ENCODE measurements at places on chromosomes 12 and 14.

- no peak for DNase-seq
Observed at GRCh38 chr12:118326991-118327390, 45.7 kb downstream of the TAOK3 start.

DNA sequence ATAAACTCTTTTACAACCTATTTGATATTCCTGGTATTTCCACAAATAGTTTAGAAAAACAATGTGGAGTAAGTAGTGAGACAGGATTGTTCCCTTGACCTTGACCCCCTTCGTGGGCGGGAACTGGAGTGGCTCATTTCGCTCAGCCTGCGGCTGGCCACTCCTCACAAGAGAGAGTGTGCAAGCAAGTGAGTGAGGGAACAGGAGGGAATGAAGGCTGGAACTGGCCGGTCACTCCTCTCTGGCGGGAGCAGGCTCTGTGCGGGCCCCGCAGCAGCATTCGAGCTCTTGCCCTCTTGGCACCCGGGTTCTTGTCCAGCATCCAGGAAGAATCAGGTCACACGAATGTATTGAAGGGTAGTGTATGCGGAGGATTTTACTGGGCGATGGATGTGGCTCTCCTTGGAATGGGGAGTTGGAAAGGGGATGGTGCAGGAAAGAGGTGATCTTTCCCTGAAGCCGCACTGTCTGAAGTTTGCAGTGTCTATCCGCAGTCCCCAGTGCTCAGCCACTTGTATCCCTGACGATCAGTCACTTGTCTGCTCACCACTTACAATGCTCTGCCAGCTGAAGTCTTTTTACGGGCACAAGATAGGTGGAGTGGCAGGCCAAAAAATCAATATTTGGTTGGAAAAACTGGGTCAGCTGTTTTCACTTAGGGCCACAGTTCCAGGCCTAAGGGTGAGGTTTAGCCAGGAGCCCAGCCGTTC is 28.0 kb upstream of the TXNRD1 start:
- DNase-seq, result no peak

- DNase-seq, result no peak
Observed at GRCh38 chr12:62438098-62438692, 28.4 kb upstream of the MON2 start.

- DNase-seq, result no peak
Observed at GRCh38 chr14:69284170-69284569, 24.2 kb downstream of the GALNT16 start.

DNA sequence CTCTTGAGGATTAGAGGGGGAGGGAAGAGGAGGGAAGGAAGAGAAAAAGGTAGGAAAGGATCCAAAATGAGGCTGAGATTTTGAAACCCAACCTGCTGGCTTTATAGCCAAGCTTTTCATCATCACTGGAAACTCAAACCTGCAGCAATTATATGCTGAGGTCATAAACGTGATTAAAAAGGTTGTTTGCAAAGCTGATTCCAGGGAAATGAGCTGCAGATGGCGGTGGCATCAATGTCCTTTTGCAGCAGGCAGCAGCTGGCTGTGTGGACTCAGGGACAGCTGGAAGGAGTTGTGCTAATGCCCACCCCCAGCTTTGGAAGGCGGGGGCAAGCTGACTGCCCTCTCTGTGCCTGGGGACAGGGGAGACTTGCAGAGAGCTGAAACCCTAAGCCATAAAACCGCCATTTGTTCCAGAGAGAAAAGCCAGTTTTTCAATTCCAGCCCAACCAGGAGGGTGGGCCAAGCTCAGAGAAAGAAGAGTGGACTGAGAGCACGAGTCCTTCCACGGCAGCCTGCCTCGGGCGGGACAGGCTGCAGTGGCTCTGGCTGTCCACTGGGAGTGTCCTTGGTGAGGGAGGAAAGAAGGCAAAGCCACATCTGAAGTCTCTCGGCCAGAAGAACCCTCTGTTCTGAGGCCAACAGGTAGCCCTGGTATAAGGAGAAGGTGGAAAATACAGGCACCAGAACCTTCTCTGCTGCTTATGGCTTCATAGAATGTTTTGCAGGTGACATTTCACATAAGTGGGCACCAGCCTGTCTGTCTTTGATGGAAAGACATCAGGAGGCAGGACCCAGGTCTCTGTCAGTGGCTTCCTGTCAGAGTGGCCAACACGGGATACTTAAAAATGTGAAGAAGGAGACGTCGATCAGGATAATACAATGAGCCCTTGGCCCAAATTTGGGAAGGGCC is 90.7 kb downstream of the SINHCAF start:
- no peak for DNase-seq

GRCh38 chr14:64955297-64955696 is 12.8 kb upstream of the GPX2 start:
- DNase-seq, result no peak

GRCh38 chr12:113797535-113797868 is 168.6 kb downstream of the RBM19 start:
- no peak for DNase-seq

DNA sequence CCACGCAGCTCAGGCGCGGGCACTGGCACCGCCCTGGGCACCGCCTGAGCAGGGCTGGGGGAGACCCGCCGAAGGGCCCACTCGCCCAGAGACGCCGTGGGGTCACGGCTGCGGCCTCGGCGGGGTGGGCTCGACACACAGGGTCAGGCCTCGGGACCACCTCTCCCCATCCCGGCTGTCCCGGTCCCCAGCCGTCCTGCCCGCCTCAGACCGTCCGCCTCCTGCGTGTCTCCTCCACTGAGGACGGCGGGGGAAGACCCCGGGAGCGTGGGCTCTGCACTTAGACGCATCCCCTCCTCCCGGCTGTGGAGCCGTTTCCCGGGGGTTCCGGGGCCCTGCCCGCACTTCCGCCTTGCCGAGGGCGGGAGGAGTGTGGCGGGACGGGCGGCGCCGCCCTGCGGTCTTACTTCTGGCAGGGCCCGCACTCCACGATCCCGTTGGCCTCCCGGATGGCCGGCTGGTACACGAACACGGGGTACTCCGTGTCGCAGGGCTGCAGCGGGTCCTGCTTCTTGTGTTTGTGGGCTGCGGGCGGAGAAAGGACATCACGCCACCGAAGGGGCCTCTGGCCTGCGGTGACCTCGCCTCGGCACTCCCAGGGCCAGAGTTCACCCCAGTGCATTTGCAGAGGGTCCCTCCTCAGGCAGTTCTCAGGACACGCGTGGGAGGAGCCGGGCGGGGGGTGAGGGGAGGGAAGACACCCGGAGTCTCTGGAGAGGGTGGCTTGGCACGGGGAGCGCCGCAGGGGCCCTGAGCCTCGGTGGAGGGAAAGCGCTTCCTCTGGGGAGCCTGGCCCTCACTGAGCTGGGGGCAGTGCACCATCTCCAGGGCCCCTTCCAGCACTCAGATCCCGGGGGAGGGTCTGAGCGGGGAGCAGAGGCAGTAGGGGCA is 23.1 kb upstream of the LRTM2 start:
- DNase-seq, result peak; percentile 31

DNA sequence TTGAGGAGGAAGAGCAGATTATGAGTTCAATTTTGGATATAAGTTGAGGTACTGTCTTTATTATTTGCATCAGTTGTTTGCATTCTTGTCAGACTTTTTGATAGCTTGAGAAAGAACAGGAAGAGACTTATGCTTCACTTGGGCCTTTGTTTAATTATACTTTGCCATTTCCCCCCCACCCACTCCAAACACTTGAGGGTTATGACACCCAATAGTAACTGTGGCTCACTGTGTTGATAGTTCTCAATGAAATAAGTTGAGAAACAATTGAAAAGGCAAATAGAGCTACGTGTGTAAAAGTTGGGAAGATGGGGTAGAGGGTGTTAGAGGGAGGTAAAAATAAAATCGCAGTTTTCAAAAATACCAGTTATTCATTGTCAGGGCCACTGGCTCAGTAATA is 17.7 kb downstream of the NAA30 start:
- DNase-seq, result no peak

DNA sequence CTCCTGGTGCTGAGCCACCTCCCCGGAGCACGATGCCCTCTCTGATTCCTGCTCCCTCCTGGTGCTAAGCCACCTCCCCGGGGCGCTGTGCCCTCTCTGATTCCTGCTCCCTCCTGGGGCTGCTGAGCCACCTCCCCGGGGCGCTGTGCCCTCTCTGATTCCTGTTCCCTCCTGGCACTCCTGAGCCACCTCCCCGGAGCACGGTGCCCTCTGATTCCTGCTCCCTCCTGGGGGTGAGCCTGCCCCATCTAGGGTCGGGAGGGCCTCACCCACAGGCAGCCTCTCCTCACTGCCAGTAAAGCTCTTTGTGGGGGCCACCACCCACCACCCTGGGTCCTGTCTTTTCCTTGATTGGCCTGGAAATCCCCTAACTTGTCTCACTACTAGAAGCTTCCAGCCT is 327.6 kb upstream of the SFSWAP start:
- no peak for DNase-seq

- no peak for DNase-seq
Observed at GRCh38 chr12:25840678-25841465, 117.6 kb upstream of the RASSF8 start.

GRCh38 chr14:77416836-77417235 is 6.5 kb downstream of the NOXRED1 start:
- DNase-seq, result no peak

DNA sequence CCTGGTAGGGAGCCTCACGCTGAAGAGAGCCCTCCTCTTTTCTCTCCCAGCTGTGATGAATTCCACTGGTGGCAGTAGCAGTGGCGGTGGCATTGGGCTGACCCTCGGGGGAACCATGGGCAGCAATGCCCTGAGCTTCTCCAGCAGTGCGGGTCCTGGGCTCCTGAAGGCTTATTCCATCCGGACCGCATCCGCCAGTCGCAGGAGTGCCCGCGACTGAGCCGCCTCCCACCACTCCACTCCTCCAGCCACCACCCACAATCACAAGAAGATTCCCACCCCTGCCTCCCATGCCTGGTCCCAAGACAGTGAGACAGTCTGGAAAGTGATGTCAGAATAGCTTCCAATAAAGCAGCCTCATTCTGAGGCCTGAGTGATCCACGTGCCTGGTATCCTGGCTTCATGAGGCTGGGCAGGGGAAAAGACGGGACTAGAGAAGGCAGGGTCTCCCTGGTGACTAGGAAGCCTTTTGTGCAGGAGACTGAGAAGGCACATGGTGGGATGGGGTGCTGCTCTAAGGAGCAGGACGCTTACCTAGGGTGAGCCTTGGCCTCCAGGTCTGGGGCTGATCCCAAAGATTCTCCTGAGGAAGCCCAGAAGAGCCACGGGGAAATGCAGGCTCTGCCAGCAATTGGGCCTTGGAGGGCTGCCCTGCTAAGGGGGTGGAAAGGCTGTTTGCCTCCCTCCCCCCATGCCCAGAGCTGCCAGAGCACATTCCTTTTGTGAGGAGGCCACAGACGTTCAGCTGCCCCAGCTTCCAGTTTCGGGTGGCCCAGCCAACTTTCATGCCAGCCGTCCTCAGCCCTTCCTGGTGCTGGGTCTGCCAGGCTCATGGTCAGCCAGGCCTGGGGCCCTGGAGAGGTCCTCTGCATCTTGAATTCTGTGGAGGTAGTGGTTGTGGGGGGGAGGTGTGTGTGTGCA is 15.8 kb downstream of the KRT7 start:
- DNase-seq, result no peak

DNA sequence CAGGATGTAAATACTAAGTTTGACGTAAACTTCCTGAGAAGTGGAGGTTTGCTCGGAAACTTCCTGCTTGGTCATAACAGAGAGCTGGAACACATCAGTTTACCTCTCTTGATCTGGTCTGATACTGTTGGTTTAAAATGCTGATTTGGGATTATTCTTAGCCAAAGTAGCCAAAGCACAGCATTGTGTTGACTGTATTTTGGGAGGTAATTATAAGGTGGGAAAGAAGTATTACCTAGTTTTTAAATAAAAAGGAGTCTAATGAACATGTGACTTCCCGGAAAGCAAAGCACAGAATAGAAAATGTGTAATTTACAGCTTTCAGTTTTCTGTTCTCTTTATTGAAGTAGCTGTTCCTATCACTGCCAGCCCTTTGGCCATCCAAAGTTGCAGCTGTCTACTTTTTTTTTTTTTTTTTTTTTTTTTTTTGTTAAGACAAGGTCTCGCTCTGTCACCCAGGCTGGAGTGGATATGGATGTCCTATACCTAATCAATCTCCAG is 52.2 kb upstream of the SRP54 start:
- DNase-seq, result no peak

- DNase-seq, result no peak
Observed at GRCh38 chr14:100588671-100589070, 1.5 kb upstream of the BEGAIN start.

GRCh38 chr12:23847857-23848256 is 101.6 kb downstream of the SOX5 start:
- no peak for DNase-seq

GRCh38 chr14:23445773-23446172 is 10.3 kb upstream of the MYH7 start:
- no peak for DNase-seq

DNA sequence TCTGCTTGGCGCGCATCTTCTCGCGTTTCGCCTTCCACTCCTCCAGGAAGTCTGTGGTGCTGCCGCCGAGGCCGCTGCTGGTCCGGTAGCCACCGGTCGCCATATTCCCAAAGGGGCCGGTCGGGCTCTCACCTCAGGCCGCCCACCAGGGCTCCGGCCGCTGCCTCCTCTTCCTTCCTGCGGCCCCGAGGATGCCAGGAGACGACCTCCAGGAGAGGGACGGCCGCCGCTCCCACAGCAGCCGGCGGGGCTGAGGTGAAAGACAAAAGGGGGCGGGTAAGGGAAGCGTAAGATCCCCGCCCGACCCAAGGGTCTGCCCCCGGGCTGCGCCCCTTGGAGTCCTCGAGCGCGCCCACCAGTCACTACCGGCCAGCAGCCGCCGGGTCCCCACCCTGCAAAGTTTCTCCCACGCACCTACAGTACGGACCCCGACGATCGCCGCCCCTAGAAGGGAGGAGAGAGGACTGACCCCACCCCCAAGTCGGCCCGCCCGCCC is 574 bp downstream of the PAWR start:
- no peak for DNase-seq

GRCh38 chr14:84806622-84807021 is 723.3 kb upstream of the FLRT2 start:
- no peak for DNase-seq

GRCh38 chr12:105761075-105761474 is 377.7 kb downstream of the NUAK1 start:
- DNase-seq, result no peak

- DNase-seq, result peak; percentile 49
Observed at GRCh38 chr14:105473677-105474482, 741 bp upstream of the CRIP2 start.

DNA sequence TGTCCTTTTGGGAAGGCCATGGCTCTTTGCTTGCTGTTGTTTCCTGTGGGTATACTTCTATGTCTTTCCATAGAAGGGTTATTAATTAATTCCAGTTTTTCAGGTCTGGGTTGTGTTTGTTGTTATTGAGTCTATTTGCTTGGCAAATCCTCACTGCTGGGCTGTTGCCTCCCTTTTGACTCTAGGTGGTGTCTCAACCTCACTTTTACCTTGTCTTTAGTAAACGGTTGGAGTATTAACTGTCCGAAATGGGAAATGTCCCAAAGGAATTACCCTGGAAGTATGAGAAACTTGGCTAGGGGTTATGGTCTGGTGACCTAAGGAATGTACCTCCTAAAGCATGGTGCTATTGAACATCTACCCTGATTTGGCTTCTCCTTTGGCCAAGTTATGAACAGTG is 16.7 kb downstream of the PRH1 start:
- DNase-seq, result no peak
